Heart left ventricle (tissue), 16 donors: ENCODE measurements at places on chromosomes 4 and X. TPM values are rescaled to one million over a fixed set of nuclear protein-coding genes. Genes with fewer than 3 reads are reported as not detected.
A peak's percentile ranks its signal among the peaks of the same experiment; 100 is the strongest.

GRCh38 chrX:13090339-13091110 is 46.1 kb upstream of the FAM9C start:
- DNase-seq: no peak

Gene SLC38A5
- 1.2 TPM for total RNA-seq

DNA sequence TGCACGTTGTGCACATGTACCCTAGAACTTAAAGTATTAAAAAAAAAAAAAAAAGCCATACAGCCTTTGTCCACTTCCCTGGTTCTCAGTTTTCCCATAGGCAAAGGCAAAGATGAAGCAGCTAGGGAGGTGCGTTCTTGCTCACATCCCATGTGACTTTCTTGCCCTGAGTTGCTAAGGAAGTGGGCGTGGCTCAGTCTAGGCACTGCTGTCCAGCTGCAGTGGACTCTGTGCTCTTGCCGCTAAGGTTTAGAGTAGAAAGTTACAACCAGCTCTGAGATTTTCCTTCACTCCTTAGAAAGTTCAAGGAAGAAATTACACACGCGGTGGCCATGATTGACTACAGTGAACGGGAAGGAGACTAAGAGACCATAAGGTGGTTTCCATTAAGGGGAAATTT is 144.7 kb downstream of the NAA11 start:
- no peak for DNase-seq

Gene VCX3A
- not detected for total RNA-seq

DNA sequence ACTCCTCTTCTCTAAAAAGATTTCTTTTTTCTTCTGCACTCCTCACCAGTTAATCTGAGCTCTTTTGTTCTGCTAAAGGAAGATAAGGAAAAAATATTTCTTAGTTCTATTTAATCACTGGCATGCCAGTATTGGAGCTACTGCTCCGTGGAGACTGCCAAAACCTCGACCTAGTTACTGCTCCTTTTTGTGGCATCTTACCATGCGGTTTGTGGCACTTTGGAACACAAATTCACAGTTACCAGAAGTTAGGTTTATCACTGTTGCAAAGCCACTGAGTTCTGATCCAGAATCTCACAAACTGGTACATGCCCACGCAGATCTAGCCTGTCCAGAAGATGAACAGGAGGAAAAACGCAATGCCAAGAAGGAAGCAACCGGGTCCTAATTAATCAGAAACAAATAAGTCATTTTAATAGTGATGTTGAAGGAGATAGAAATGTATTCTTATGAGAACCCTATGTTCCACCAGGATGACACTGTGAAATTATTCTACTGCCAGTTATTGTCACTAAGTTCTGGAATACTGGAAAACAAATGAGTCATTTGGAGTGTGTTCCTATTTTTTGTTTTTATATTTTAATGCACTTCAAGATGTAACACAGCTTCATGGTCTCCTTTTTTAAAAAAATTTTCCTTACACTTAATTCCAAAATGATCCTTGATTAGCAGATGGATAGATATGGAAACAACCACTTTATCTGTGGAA is 106.7 kb upstream of the GK2 start:
- DNase-seq: no peak

Gene CTAG1B
- total RNA-seq: not detected

Gene EXOC1L
- total RNA-seq: not detected

- no peak for DNase-seq
These were observed 26.7 kb upstream of the TBC1D19 start for GRCh38 chr4:26557164-26557563.

DNA sequence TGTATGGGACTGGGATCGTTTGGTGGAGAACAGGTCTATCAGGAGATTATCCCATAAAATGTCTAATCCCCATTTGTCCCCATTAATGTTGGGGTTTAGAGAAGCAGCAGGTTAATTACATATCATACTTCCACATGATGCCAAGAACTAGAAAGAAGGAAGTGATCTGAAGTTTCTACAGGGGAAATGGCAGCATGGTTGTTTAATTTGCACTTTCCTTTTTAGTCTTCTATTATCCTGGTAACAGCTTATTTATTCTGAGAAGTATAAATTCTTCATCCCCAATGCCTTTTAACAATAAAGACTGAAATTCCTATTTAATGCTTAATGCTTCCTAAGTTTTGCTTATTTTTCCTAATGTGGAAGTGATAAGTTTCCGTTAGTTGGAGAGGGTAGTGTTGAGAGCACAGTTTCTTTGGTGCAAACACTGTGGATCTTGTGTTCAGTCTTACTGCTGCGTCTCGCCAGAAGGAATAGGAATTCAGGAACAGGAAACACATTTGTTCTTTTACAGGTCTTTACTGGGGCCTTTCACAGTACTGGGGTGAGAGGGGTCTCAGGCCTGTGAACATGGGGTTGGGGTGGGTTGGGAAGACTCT is 59.5 kb upstream of the TADA2B start:
- no peak for DNase-seq

DNA sequence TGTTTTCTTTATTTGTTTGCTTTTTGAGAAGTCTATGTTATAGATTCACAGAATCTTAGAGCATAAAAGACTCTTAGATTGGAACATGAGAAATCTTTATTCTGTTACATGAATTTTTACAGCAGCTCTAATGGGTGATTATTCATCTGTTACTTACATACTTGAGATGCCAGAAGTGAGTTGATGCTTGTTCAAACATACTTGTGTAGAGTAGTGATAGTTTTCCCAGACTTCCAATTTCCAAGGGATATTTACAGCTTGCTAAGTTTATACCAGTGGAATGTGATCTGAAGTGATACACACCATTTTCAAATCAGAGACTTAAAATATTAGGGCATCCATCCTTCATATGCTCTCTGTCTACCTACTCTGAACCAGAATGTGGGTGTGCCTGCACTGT is 252.9 kb upstream of the SMIM31 start:
- no peak for DNase-seq

- no peak for DNase-seq
These were observed 285.9 kb downstream of the ARHGAP10 start for GRCh38 chr4:148017801-148018200.

Gene NAP1L3
- 10.3 TPM for total RNA-seq

DNA sequence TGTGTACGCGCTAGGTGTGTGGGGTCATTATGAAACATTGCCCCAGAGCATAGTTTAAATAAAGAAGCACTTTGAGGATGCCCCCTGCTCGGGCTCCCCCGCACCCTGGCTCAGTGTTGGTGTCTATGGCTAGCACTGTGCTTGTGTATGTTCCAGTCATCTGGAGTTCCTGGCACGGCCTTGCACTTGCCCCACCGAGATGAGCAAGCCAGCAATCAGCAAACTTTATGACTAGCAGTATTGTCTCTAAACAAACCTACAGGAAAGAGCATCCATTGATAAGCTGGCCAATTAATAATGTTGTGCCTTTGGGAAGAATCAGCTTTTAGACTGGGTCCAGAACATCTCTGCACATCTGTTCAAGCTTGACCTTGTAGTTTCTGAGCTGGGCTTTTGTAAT is 707 bp upstream of the SHROOM4 start:
- DNase-seq: peak; percentile 33

Gene ARR3
- total RNA-seq: not detected

Gene PAGE2B
- total RNA-seq: not detected
